ENCODE measurements at places on chromosomes 12 and 14.
A peak's percentile ranks its signal among the peaks of the same experiment; 100 is the strongest.

- no peak for DNase-seq
These were observed 155.2 kb downstream of the TTC7B start for GRCh38 chr14:90660865-90661570.

GRCh38 chr12:46100551-46101484 is 110.4 kb upstream of the SCAF11 start:
- DNase-seq, result no peak

GRCh38 chr14:38143170-38143569 is 64.5 kb upstream of the SSTR1 start:
- no peak for DNase-seq

DNA sequence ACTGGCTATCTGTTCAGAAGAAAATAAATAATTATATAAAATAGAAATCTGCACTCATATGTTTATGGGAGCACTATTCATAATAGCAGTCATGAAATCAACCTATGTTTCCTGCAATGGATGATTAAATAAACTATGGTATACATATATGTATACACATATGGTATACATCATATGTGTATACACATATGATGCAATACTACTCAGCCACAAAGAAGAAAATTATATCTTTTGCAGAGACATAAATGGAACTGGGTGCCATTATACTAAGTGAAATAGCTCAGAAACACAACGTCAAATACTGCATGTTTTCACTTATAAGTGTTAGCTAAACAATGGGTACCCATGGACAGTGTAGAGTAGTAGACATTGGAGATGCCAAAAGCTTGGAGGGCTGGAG is 381.2 kb upstream of the LRFN5 start:
- DNase-seq, result no peak

DNA sequence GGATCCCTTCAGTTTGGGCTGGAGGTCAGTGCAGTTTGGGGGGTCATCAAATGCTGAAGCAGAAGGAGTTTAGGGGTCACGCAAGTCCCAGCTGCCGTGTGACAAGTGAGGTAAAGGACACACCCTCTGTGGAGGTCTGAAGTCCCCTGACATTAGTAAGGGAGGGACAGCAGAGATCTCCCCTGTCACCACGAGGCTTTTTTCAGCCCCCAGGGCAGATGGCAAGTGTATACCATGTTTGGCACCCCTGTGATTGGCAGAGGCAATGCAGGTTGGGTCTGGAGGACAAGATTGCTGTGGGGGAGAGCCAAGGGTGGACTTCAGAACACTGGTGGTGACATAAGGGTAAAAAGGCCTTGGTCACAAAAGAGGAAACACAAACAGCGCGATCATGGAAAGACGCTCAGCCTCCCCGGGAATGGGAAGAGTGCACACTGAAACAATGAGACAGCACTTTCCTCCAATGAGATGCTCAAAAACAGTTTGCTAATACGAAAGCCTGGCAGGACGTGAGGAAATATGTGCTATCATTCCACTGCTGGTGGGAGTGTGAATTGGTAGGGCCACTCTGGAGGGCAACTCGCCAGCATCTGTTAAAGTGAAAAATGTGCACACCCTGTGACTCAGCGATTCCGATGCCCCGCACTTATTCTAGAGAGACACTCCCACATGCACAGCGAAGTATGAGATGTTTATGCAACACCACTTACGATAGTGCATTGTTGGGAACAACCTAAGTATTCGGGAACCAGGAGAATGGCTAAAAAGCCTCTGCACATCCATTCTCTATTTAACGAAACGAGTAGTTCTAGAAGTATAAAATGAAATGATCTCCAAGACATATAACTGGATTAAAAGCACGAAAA is 14.4 kb upstream of the CD27 start:
- DNase-seq, result no peak

DNA sequence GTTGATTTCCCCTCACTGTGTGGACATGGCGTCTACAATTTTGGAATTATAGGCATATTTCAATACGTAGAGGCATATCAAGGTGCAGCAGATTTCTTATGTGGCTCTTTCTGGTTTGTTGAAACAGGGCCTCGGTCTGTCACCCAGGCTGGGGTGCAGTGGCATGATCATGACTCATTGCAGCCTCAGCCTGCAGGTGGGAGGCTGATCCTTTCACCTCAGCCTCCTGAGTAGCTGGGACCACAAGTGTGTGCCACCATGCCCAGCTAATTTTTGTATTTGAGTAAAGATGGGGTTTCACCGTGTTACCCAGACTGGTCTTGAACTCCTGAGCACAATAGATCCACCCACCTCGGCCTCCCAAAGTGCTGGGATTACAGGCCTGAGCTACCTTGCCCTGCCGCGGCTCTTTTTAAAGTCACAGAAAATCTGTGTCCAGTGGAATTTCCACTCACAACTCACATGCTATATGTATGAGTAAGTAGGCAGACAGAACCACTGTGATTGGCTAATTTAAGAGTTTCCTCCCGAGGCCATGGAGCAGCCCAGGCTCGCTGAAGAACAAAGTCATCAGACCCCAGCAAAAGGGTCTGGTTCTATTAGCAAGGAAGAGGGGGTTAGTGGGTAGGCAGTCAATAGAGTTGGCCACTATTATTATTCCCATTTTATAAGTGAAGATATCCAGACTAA is 9.1 kb downstream of the GNG2 start:
- DNase-seq, result no peak

- no peak for DNase-seq
These were observed 96.5 kb downstream of the LGMN start for GRCh38 chr14:92651758-92652406.

DNA sequence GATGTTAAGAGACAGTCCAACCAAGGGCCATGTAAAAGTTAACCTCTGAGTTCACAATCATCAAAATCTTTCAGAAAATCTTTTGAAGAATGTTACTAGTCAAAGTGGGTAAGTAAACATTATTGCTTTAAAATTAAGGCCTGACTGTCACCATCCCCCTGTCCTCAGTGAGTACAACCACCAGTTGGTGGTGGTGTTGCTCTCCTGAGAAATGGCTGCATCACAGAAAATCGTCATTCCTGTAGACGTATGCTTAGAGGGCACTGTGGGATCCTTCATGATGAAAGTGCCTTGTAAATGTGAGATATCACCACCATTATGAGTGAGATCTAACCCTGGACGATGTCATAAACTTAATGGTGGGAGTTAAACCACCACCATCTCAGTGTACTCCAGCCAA is 451.2 kb downstream of the RPS29 start:
- DNase-seq, result no peak

- no peak for DNase-seq
These were observed 409.0 kb downstream of the DAD1 start for GRCh38 chr14:22180045-22180444.

- DNase-seq, result no peak
These were observed 604 bp downstream of the HCFC2 start for GRCh38 chr12:104064842-104065427.

- no peak for DNase-seq
These were observed 159.1 kb downstream of the RPS29 start for GRCh38 chr14:49427117-49427516.

- DNase-seq, result no peak
These were observed 3.4 kb upstream of the GPR162 start for GRCh38 chr12:6818222-6818621.

- peak; percentile 74 for DNase-seq
These were observed 27.0 kb upstream of the EID3 start for GRCh38 chr12:104276273-104277131.

- no peak for DNase-seq
These were observed 104.0 kb upstream of the BCAT1 start for GRCh38 chr12:25052914-25053211.

DNA sequence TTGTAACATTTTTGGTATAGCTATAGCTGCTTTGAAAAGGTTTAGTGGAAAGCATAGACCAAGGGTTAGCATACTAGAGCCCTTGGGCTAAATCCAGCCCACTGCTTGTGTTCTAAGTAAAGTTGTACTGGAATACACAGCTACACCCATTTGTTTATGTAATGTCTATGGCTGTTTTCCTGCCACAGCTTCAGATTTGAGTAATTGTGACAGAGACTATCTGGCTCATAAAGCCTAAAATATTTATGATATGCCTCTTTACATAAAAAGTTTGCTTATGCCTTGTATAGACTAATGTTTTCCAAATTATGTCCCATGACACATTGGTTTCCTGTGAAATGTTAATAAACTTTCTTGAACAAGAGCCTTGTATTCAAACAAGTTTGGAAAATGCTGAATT is 234.8 kb upstream of the ATP2B1 start:
- DNase-seq, result no peak

- DNase-seq, result peak; percentile 100
These were observed 430 bp upstream of the SP1 start for GRCh38 chr12:53379389-53380103.

- no peak for DNase-seq
These were observed 141.0 kb downstream of the PTPN11 start for GRCh38 chr12:112559784-112560183.

DNA sequence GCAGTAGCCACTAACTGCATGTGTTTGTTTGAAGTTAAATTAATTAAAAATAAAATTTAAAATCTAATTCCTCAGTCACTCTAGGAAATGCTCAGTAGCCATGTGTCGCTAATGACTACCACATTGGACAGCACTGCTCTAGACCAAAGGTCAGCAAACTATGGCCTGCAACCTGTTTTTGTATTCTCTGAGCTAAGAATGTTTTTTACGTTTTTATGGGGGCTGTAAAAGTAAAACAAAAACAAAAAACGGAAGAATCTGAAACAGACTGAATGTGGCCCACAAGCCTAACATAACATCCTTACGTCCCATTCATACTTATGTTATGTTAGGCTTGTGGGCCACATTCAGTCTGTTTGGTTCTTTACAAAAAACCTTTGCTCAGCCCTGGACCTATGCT is 57.8 kb downstream of the LIN52 start:
- DNase-seq, result no peak

GRCh38 chr12:4120316-4120917 is 153.1 kb upstream of the CCND2 start:
- no peak for DNase-seq

- no peak for DNase-seq
These were observed 22.2 kb downstream of the GSC start for GRCh38 chr14:94747739-94748138.

- no peak for DNase-seq
These were observed 22.8 kb downstream of the COX8C start for GRCh38 chr14:93369713-93370266.

- DNase-seq, result no peak
These were observed 510.4 kb downstream of the TMEM132D start for GRCh38 chr12:129393357-129393937.

DNA sequence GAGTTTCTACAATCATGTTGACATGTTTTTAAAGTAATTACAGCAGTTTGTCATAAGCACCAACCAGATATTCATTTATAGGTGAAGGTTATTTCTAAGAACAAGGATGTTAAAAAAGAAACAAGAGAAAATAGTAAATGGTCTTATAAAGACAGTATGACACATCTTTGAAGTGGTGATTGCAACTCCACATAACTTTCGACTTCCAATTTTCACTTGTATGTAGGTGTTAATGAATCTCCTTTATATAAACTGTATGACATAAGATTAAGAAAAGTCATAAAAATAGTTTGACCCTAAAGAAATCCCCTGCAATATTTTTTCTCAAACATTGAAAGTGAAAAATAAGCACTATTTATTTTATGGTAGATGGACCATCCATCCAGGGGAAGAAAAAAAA is 144.8 kb upstream of the PTPRQ start:
- DNase-seq, result no peak

- no peak for DNase-seq
These were observed 20.9 kb upstream of the ANO2 start for GRCh38 chr12:5965950-5966383.

DNA sequence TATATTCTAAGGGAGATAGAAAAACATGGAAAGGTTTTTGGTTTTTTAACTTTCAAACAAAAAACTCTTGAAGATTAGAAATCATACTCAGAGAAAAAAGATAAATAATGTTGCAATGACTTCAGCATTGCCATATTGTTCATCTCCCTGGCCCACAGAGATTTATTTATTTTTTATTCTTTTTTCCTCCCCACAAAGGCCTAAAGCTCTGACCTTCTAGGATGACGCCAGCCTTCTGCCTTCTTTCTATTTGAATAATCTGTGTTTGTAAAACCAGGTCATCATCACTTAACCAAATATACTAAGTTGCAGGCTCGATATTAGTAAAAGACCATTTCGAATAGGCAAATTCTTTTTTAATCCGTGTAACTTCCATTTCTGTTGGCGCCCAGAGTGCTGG is 4.4 kb upstream of the DCP1B start:
- no peak for DNase-seq

- DNase-seq, result no peak
These were observed 84.3 kb upstream of the GTF2A1 start for GRCh38 chr14:81305065-81305464.

GRCh38 chr12:116532986-116533342 is 26.2 kb upstream of the MAP1LC3B2 start:
- no peak for DNase-seq
